ENCODE measurements at places on chromosomes 13 and 19. TPM values are rescaled to one million over a fixed set of nuclear protein-coding genes. Genes with fewer than 3 reads are reported as not detected.

- DNase-seq, result no peak
These were observed 5.7 kb upstream of the C5AR1 start for GRCh38 chr19:47303966-47304365.

DNA sequence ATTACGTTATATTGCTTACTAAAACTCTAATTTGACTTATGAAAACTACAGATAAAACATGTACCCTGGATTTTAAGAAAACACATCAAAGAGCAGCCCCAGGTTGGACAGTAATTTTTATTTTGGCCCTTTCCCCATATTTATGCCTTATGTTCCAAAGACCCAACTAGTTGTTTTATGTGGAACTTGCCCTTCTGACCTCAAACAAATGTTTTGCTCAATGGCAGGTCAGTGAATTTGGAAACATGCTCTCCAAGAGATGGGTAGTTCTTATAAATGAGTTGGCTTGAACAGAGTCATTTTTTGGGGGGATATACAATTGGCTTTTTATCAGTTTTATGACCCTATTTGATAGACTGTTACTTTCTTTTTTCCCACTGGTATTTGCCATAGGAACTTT lies 360.0 kb downstream of the HS6ST3 start:
- no peak for DNase-seq

DNA sequence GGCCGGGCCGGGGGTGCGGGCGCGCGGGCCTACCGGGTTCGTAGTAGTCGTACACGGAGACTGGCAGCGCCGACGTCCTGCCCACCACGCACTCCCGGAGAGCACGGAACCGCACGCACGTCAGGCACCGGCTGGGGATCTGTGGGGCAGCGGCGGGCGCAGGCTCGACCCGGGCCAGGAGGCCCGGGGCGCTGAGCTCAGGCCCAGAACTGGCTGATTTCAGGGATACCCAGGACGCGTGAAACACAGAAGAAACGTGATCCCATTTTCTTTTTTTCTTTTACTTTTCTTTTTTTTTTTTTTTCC lies 9.0 kb downstream of the F2RL3 start:
- DNase-seq, result no peak

GRCh38 chr19:33055718-33056117 lies 9.0 kb downstream of the RHPN2 start:
- DNase-seq, result no peak

DNA sequence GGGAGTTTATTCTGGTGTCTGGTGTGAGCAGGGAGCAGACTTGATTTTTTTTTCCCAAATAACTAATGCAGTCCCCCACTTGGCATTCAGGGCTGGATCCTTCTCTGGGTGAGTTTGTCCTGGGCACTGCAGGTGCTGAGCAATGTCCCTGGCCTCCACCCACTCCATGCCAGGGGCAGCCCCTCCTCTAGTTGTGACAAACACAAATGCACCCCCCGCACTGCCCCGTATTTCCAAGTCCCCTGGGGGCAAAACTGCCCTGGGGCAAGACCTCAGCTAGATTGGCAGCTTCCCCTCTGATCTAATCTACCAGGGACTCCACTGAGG lies 6.4 kb downstream of the MOB3A start:
- no peak for DNase-seq

- no peak for DNase-seq
These were observed 505.3 kb downstream of the COG6 start for GRCh38 chr13:40160618-40161350.

SYNGR4 gene
- not detected for total RNA-seq

DNA sequence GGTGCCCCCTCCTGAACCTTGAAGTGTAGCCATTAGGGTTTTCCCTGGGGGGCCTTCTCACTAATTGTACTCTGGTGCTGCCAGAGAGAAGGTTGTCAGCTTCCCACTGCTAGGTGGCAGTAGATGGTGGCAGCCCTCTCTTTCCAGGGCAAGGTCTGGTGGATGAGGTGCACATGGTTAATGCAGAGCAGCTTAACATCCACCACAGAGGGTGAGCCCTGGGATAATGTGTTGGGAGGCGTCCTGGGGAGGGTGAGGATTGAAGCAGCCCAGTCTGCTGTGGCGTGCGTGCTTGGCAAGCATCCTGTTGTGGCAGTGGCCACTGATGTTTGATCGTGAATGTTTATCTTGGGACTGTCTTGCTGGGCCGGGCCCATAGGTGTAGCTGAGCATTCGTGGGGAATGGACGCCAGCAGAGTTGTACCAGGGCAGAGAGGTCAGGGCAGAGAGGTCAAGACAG lies 5.8 kb downstream of the EGLN2 start:
- no peak for DNase-seq

ZNF850 gene
- 10.8 TPM for total RNA-seq

DNA sequence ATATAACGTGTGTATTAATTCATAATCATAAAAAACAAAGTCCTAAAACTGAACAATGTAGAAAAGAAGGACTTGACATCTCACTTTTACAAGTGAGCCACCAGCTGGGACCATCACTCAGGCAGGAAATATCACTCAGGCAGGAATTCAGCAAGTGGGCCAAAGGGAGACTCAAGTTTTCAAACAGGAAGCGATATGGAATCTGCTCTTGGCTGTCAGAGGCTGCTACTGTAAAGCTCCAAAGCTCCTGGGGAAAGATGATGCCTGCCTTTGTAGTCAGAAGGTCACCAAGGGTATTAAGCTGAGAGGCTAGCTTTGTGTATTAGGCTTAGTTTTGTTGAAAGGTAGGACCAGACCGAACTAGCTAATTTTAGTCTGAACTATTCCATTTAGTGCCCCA lies 5.5 kb upstream of the AKAP11 start:
- no peak for DNase-seq

GNA15 gene
- total RNA-seq, result 6.2 TPM

GRCh38 chr19:50510121-50510670 lies 795 bp downstream of the JOSD2 start:
- DNase-seq, result no peak

DNA sequence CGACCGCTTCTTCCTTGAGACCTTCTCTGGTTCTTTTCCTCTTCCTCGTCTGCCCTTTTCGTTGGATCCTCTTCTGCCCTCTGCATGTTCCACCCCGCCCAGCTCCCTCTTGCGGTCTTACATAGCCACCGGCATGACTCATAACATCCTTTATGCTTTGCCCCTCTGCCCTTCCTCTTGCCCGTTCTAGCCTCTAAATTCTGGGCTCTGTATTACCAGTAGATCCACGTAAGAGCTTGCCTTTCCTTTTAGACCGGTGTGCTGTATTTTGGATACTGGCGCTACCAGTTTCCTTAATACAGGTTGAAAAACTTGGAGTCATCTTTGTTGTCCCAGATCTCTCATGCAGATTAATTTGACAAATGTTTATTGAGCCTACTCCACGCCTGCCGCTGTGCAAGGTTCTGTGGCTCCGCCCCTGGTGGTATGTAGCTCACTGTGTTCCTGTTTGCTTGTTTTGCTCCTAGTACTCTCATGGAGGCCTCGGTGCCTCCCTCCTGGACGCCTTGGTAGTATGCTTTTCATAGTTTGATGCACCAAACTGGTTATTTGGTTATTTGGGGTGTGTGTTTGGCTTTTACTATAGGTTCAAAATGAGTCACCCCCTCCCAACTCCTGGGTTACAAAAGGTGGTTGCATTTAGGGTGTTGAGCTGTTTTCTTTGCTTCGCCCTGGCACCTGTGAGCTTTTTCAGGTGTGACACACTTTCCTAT lies 1.7 kb downstream of the GTF3A start:
- DNase-seq, result no peak

- no peak for DNase-seq
These were observed 16.8 kb upstream of the NMRK2 start for GRCh38 chr19:3916033-3916432.

WTIP gene
- 23.1 TPM for total RNA-seq

DNA sequence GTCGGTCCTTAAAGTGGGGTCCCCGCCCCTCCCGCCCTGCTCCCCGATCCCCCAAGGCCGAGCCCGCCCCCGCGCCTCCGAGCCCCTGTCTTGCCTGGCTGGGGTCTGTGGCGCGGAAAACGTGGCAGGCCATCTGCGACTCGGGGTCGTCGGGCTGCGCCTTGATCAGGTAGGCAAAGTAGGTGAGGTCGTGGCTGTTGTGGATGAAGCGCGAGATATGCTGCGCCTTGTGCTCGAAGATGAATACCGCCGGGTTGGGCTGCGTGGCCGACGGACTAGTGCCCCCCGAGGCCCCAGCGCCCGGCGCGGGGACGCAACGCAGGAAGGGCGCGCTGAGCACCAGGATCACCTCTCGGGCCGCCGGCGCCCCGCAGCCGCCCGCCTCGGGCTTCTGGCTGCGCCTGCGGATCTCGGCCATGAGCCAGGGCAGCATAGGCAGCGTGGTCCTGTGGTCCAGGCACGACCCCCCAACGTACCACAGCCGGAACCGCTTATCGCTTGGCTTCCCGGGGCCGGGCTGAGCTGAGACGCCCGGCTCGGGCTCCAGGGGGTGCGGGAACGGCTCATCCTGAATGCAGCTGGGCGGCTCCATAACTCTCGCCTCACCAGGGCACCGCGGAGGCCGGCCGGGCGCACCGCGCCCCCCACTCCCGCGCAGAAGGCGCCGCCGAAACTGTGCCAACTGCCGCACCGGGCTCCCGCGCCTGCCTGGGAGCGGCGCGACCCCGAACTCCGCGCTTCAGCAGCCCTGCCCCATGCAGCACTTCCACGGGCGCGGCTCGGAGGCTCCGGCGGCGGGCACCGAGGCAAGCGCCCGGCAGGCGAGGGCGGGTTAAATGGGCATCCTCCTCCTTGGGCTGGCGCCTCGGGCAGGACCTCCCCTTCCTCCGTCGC lies 546 bp downstream of the TBC1D4 start:
- DNase-seq, result no peak

DNA sequence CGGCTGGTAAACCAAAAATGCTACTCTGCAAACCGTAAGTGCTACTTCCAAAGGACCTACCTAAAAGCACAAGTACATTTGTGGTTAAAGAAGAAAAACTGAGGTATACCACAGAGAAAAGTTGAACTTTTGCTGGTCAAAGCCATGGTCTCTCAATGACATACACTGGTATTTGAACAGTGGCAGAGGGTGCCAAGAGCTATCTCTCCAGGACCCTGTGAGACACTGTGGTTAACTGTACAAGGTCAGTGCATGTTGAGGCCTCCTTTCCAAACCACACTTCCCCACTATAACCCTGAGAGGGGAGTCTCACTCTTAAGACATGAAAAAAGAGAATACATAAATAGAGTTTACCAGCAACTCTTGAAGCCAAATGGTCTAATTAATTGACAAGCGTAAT lies 49.5 kb downstream of the COL4A1 start:
- no peak for DNase-seq

EID2B gene
- 5.3 TPM for total RNA-seq
